SW480 (cell line): ENCODE measurements at places on chromosomes 11 and 22.

GRCh38 chr11:128955636-128956035, 13.0 kb upstream of the TP53AIP1 start:
- no peak for DNase-seq

DNA sequence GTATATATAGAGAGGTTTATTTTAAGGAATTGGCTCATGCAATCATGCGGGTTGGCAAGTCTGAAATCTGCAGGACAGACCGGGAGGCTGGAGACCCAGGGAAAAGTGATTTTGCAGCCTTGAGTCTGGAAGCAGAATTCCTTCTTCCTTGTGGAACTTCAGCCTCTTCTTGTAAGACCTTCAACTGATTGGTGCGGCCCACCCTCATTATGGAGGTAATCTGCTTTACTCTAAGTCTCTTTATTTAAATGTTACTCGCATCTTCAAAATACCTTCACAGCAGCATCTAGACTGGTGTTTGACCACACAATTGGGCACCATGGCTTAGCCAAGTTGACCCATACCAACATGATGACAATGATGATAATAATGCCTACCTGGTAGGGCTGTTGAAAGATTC, 17.8 kb downstream of the MB start:
- no peak for DNase-seq

- no peak for DNase-seq
Measured at GRCh38 chr22:31425331-31426050, 26.1 kb downstream of the DRG1 start.

DNA sequence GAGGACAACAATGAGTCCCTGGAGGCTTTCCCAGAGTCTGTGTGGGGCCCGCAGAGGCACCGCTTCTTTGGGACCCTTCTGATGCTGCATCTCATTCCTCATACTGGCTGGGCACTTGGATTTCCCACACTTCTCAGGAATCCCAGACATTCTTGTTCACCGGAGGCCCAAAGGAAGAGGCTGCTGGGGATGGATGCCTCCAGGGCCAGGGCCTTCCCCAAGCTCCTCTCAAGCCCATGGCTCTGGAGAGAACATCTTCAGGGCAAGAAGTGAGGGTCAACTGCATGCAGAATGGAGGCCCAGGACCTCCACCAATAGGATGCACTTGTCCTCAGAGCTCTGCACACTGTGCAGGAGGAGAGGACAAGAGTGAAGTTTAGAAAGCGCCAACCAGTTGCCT, 34.6 kb downstream of the DKK3 start:
- no peak for DNase-seq

DNA sequence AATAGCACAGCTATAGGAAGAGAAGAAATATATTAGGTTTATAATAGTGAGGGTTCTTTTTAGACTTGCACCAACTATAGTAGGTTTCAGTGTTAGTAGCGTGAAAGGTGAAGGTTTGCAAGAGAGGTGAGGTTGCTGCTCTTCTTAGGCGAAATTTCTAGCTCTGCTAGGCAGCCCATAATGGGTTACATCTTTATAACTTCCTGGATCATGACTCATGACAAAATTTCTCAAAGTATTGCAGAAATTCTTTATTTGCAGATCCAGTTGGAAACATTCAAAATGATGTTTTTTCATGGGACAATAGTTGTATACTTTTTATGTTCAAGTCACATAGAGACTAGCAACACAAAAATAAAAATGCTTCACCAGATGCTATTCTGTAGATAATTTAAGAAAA, 260.0 kb downstream of the SOX6 start:
- DNase-seq = no peak

- no peak for DNase-seq
Measured at GRCh38 chr11:71386202-71386601, 62.0 kb downstream of the DHCR7 start.

GRCh38 chr22:23513705-23514104, 66.4 kb downstream of the IGLL1 start:
- no peak for DNase-seq

GRCh38 chr11:122308226-122308625, 192.2 kb upstream of the BLID start:
- no peak for DNase-seq

GRCh38 chr22:19876314-19876940, 21.8 kb upstream of the GNB1L start:
- no peak for DNase-seq

DNA sequence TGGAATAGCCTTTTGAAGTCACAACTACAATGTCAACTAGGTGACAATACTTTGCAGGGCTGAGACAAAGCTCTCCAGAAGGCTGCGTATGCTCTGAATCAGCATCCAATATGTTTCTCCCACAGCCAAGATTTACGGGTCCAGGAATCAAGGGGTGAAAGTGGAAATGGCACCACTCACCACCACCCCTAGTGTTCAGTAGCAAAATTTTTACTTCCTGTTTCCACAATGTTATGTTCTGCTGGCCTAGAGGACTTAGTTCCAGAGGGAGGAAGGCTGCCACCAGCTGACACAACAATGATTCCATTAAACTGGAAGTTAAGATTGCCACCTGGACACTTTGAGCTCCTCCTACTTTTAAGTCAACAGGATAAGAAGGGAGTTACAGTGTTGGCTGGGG, 68.5 kb upstream of the MPEG1 start:
- DNase-seq = no peak

DNA sequence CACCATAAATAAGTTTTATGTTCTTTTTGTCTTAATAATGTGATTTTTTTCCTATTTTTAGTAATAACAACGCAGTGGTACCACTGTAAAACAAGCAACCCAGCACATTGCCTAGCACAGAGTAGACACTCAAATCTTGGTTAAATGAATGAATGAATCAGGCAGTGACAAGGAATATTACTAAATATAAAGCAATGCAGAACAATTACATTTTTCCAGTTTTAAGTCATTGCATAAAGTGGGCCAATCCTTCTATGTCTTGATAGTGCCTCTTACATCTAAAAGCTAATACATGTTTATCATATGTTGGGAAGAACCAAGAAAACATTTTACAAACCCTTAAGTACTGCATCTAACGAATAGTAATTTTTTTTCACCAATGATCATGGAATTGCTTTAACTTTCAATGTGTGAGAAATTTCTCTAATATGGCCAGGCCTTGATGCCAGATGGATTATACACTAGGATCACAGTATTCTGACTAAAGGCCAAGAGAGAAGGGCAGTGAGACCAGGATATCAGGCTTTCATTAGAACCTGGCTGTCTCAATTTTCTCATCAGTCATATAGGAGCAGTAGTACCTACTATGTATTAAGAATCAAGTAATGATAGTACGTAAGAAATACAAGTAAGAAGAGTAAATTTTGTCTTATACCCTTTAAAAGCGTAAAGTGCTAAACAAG, 88.5 kb downstream of the TRIM44 start:
- no peak for DNase-seq

- DNase-seq = no peak
Measured at GRCh38 chr11:130882138-130882551, 34.1 kb downstream of the SNX19 start.

DNA sequence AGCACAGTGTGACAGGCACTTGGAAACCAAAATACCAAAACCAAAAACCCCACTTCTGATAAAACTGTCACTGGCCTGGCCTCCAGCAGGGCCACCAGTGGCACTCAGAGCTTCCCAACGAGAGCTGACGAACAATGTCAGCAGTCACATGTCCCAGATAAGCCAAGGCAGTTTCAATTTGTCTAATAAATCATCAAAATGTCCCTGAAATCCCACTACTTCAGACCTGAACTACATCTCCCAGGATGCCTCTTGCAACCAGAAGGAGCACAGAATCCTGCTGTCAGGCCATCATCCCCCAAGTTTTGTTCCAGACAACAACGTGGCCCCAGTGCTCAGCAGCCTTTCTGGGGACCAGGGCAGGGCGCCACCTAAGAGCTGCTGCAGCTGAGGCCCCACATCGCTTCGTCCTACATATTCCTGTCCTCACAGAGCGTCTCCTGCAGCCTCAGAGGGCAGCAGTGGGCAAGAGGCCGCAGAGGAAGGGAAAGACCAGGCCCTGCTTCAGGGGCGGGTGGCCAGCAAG, 25.1 kb downstream of the LRFN4 start:
- DNase-seq = no peak

- DNase-seq = no peak
Measured at GRCh38 chr11:117945047-117945810, 16.0 kb upstream of the TMPRSS13 start.

GRCh38 chr22:38989466-38989865, 7.3 kb downstream of the APOBEC3B start:
- peak; percentile 16 for DNase-seq

DNA sequence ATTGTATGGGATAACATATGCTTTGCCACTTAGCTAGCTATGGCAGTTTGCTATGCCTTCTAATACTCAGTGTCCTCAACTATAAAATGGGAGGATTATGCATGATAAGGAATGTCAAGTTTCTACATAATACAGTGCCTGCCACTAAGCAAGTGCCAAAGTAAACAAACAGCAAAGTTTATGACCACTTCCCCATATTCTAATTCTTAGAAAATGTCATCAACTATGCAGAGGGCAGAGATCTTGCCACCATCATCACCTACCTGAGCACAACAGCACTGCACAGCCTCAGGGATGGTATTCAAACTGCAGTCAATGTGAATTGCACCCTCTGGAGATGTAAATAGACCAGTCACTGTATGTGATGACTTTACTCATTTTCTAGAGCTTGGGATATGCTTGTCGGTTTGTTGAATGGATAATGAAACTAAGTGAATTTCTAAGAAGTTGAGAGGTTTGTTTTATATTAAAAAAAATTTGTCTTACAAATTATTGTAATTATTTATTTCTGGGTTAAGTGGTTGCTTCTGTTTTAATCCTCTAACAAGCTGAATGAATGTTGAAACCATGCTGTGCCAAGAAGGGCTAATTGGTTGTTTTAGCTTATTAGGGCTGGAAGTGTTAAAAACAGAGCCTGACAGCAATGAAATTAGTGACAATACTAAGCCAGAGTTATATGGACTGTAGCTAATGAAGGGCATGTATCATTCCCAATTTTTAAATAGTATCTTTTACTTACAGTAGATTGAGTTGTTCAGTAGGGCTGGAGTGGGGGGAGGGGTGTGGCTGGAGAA, 398.4 kb downstream of the CNTN5 start:
- no peak for DNase-seq

- DNase-seq = peak; percentile 71
Measured at GRCh38 chr11:106706355-106706754, 311.9 kb downstream of the GUCY1A2 start.

DNA sequence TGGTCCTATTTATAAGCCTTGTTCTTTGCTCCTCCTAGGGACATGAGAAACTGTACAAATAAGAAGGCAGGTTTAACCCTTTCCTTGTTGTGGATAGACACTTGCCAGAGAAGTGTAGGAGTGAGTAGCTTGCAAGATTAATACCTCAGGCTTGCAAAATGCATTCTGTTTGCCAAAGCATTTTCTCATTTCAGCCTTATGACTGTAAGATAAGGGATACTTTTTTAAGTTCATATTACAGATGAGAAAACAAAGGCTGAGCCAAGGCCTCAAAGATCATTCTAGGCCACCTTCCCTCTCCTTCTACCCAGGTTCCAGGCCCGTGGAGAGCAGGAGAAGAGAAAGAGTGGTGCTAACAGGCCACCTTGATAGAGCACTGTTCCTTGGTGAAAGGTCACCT, 46.8 kb downstream of the TRIM29 start:
- no peak for DNase-seq

GRCh38 chr22:38733724-38734381, 21.9 kb downstream of the SUN2 start:
- no peak for DNase-seq

- DNase-seq = no peak
Measured at GRCh38 chr11:115439385-115439784, 64.8 kb downstream of the CADM1 start.

GRCh38 chr11:60130496-60130895, 42.0 kb downstream of the MS4A2 start:
- peak; percentile 62 for DNase-seq

DNA sequence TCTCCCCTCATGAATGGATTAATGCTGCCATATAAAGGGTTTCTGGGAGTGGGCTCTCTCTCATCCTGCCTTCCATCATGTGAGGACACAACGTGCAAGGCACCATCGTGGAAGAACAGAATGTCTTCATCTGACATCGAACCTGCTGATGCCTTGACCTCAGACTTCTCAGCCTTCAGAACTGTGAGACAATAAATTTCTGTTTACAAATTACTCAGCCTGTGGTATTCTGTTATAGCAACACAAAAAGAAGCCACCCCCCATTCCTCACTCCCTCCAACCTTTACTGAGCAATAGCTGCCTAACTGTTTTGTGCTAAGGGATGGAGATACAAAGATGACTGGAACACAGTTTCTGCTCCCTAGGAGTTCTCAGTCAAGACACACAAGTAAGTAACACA, 106.1 kb upstream of the PLET1 start:
- no peak for DNase-seq

- DNase-seq = no peak
Measured at GRCh38 chr11:64220798-64221197, 5.2 kb downstream of the TRPT1 start.

DNA sequence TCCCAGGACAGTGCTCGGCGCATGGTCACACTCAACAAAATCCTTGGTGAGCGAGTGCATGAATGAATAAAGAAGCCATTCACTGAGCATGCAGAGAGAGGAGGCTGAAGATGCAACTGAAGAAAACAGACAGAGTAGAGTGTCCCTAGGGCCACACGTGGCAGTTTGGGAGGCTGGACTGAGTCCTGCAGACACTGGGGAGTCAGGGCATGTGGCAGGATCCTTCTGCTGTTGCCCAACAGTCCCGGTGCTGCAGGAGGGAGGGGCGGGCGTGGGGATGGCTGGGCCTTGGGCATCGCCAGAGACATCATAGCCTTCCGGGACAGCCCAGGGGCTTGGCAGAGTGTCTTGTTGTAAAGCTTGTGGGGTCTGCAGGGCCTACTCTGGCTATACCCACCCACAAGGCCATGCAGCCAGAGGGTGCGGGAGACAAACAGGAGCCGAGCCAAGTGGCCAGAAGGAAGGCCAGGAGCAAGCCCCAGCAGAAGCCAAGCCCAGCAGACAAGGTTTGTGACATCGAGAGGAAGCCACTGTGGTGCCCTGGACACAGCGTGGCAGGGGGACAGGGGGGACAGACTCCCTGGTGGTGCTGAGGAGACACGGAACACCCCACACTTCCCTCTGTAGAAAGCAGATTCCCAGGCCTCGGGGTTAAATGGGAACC, 26.7 kb upstream of the FBLN1 start:
- DNase-seq = no peak

- no peak for DNase-seq
Measured at GRCh38 chr11:18490319-18490718, 34.7 kb downstream of the LDHAL6A start.

- no peak for DNase-seq
Measured at GRCh38 chr11:120129570-120129969, 8.3 kb downstream of the TRIM29 start.

- DNase-seq = no peak
Measured at GRCh38 chr11:83493917-83494316, 207.8 kb upstream of the CCDC90B start.

GRCh38 chr11:90855531-90855930, 632.7 kb upstream of the CHORDC1 start:
- DNase-seq = no peak

- DNase-seq = no peak
Measured at GRCh38 chr11:96161307-96162089, 181.5 kb downstream of the MAML2 start.
